ENCODE measurements at places on chromosomes 7 and 10. TPM values are rescaled to one million over a fixed set of nuclear protein-coding genes. Genes with fewer than 3 reads are reported as not detected.

Gene OGDH
- 77.3 TPM for total RNA-seq

Gene EBF3
- total RNA-seq = 0.04 TPM

Gene SCART1
- total RNA-seq = 0.50 TPM

DNA sequence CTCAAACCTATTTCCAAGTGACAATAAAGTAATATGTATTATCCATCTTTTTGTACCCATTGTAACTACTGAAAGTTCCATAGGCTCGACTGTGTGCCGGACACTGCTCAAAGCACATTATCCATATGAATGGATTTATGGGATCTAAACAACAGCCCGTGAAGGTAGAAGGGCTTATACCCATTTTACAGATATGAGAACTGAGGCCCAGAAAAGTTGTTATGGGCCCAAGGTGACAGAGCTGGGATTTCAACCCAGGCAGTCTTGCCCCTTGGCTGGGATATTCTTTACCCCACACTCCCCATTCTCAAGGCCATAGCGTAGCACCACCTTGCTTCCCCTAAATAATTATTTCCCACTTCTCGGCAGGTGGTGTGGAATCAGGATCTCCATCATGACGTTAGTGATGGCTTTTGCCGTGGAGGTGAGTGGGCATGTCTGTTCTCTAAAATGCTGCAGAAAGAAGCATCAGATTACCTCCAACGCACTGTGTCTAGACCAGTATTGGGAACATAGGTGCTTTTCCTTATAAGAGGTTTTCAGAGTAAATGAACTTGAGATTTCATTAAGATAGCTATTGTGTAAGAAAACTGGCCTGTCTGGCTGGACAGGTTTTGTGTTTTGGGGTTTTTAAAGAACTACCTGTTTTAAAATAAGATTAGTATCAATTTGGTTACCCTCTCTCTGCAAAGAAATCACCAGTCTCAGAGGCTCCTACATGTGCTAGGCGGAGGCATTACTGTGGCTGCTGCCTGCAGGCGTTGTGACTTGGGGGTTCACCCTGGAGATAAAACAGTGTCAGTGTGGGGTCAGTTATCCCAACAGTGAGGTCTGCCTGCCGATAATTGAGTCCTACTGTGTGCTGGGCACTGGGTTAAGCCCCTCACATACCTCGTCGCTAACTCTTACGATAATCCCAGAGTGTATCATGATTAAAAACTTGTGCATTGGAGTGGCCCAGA is 85.1 kb upstream of the SDK1 start:
- no peak for DNase-seq

DNA sequence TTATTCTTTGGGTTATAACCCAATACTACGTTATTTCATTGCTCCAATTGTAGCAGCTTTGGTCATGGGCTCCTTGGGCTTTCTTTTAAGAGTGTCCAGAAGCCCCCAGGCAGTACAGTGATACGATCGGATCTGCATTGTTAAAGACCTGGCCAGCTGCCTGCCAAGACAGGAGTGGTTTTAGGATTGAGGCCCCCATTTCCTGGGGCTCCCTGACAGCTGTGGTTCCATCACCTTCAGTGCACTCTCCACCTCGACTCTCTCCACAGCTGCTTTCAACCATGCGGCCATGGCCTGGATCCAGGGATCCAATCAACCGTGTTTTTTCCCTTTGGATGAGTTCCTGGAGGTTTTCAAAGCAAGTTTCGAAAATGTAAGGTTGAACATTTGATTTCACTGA is 123.4 kb upstream of the BTBD16 start:
- DNase-seq = no peak

DNA sequence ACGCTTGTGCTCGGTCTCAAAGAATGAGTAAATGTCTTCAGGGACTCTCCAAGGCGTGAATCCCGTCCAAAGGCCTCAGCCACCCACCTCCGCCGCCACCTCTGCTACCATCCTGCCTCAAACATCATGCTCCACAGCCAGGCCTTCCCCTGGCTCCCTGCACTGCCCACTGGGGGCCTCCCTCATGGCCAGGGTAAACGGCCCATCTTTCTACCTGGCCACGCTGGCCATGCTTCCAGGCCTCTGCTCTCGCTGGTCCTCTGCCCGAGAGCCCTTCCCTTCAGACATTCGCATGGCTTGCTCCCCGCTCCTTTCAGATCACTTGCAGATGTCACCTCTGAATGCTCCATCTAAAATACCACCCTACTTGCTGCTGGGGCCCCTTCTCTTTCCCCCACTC is 40.2 kb downstream of the ZNF783 start:
- DNase-seq = no peak

DNA sequence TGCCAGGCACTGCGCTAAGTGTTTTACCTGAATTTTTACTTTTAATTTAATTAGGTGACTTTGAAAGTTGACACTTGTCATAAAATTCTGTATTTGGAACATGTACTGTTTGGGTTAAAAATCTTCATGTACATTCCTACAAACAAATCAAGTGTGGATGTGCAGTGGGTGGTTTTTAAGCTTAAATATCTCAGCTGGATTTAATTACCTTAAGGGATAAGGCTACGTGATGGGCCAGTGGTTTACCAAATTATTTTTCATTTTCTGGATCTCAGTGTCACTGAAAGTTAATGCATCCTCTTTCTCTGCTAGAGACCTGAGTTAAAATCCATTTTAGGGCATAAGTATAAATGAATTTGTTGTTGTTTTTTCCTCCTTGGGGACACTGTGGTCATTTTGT is 51.1 kb downstream of the EXOC4 start:
- no peak for DNase-seq

Gene PTPN20
- total RNA-seq = not detected

All from H9 (cell line).